ENCODE measurements at places on chromosomes 1 and 21. TPM values are rescaled to one million over a fixed set of nuclear protein-coding genes. Genes with fewer than 3 reads are reported as not detected.

- no peak for DNase-seq
These were observed 95.9 kb downstream of the WDR64 start for GRCh38 chr1:241747992-241748391.

DNA sequence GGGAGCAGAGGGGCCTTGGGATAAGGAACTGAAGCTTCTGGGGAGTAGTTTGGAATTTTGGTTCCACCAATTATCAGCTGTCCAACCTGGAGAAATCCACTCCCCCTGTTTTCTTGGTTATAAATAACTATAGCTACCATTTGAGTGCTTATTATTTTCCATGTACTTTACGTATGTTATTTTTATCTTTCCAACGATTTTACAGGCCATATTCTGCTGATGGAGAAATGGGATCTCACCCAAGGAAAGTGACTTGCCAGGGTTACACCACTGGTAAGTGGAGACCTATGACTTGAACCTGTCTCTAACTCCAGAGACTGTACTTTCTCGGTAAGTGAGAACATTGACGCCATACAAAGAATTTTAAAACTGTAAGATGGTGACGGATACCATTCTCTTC lies 49.0 kb upstream of the CD34 start:
- no peak for DNase-seq

MTARC2 gene
- total RNA-seq, result 0.55 TPM

GRCh38 chr1:117556341-117556740 lies 49.5 kb upstream of the TENT5C start:
- DNase-seq, result no peak

MYOG gene
- total RNA-seq, result not detected

GRCh38 chr1:181044449-181044966 lies 10.7 kb downstream of the MR1 start:
- peak; percentile 36 for DNase-seq

DNA sequence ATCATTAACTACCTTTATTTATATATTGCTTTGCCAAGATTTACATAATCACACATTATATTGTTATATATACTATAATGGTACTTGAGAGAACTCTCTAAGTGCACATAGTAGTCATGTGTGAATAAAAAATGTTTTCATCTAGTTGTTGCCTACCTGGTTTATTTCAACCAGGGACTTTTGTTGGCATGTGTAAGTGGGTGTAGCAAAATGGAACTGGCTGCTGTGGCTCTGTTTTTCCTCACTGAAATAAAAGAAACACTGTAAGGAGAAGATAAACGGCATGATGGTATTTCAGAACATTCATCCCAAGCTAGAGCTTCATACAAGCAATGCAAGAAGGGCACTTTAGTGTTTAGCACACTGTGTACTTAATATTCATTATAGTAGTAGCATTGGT lies 14.9 kb downstream of the RBBP4 start:
- DNase-seq, result no peak

DNA sequence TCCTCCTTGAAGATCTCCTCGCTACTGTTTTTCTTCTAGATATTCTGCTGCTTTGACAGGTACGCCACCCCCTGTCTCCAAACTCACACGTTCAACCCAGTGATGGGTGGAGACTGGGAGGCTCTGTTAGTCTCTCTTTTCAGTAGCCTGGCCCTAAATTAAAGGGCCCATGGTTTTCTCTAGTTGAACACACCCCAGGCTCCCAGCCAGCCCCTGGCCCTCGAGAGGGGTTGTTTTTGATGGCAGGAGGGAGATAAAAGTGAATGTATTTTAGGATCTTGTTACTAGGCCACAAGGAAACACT lies 21.6 kb upstream of the CLDN14 start:
- DNase-seq, result no peak

FAM151A gene
- total RNA-seq, result not detected
